Eye (tissue), 1 donor: ENCODE measurements at places on chromosomes 1 and 21.
A peak's percentile ranks its signal among the peaks of the same experiment; 100 is the strongest.

- DNase-seq: no peak
These were observed 6.2 kb upstream of the ASPM start for GRCh38 chr1:197152662-197153061.

GRCh38 chr1:191608367-191608766 is 549.9 kb upstream of the RGS18 start:
- DNase-seq: no peak

- DNase-seq: no peak
These were observed 31.5 kb downstream of the JAK1 start for GRCh38 chr1:64934878-64935275.

- DNase-seq: peak; percentile 73
These were observed 29.1 kb upstream of the IGSF5 start for GRCh38 chr21:39715804-39716397.

DNA sequence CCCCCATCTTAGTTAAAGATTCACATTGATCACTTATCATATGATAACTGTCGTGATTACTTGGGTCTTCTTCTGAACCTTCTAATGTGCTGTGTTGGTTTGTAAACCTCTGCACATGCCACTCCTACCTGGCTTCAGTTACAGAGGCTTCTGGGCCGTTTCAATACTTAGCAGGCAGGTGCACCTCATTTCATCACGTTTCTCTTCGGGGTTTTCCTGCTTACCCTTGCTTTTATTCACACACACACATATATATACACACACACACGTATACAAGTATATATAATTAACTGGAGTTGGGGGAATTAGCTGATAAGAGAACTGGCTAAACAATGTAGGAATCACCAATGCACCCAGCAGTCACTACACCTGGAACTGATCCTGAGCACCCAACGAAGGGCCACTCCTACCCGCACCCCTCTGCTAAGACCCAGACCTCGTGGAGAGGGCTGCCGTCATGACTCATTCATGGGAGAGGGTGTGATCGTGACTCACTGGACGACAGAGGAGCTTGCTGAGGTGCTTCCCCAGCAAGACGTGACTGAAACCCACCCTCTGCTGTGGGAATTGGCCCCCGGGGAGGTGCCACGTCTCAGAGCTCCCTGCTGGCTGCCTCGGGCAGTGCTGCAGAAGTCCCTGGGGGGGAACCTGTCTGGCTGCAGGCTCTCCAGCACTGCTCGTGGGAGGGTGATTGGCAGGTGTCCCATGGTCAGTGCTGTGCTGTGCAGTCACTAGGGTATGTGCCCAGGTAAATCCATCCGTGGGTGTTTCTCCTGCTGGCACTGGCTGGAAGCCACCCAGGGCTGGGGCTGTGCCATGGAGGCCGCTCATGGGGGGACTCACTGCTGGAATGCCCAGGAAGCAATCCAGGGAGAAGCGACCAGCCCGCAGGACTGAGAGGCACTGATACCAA is 166.6 kb downstream of the DYRK1A start:
- DNase-seq: no peak

- DNase-seq: no peak
These were observed 36.4 kb downstream of the WNT9A start for GRCh38 chr1:227911376-227911775.

DNA sequence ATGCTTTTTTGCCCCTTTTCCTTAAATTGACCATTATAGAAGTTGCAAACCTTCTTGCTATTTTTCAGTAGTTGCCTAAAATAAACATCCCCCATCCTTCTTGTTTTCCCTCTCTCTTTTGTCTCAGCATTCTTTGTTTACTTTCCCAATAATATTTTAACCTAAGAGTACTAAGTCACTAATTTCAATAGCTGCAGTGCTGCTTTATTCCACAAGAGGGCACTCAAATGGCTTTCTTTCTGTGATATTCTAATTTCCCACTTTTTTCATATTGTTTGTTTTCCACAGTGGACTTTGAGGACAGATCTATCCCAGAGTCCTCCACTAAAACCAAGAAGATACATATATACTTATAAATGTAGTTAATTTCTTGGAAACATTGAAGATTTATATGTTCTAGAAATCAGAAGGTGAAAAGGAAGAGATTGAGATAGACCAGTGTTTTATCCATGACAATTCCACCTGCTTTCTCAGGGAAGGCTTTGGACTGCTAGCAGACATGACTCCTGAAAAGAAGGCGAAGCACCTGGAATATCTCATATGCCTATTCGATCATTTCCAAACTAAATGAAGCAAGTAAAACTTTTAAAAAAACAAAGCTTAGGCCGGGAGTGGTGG is 104.8 kb upstream of the GRIK1 start:
- peak; percentile 72 for DNase-seq

DNA sequence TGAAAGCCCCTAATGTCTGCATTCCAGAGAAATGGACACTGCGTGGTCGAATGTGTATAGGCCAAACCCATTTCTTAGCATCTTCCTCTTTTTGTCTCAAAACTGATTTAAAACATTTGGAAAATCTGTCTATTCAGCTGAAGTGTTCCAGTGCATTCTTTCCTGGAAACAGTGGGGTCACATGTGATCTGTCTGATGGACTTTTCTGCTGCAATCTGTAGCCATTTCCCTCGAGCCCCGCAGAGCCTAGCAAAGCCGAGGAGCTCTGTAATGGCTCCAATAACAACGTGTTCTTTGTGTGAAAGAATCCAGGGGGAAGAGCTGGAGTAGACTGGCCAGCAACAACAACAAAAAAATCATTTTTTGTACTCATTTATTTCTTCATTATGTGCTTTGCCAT is 329.3 kb downstream of the BARHL2 start:
- peak; percentile 63 for DNase-seq

- DNase-seq: peak; percentile 94
These were observed 298.6 kb downstream of the PTPRC start for GRCh38 chr1:198937231-198938031.

- DNase-seq: no peak
These were observed 103.1 kb upstream of the SLC2A1 start for GRCh38 chr1:43061757-43062156.

DNA sequence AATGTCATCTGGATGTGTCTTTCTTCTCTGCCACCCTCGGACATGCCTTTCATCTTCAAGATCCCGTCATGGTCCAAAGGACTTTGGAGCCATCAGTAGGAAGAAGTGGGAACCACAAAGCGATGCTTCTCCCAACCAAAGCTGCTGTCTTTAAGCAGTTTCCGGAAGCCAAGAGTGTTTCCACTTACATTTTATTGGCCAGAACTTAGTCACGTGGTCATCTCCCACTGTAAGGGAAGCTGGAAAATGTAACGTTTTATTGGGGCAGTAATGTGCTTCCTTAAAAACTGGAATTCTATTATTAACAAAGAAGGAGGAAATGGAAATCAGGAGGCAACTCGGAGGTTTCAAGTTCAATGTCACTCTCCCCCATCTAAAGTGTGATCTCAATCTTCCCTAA is 170.8 kb downstream of the ATG4C start:
- no peak for DNase-seq

DNA sequence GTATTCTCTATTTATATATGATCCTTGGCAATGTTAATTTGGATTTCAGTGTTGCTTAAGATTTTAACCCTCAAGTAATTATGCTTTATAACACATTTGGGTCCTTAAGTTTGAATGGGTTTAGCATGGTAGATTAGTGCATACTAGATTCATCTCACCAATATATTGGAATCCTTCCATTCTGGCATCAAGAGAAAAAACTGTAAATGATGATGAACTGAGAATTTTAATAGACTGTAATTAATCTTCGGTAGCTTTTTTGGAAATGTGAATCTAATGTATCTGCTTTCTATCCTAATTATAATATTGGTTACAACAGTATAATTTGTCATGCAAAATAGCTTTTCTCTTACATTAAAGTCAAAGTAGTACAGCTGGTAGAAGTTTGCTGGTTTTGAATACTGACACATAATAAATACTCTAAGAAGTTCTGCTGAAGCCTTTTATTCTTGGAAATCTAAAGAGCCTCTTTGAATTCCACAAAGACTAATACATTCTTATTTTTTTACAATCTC is 279.8 kb downstream of the AMY1C start:
- DNase-seq: no peak

- DNase-seq: no peak
These were observed 2.1 kb upstream of the KLHDC9 start for GRCh38 chr1:161096015-161096414.

DNA sequence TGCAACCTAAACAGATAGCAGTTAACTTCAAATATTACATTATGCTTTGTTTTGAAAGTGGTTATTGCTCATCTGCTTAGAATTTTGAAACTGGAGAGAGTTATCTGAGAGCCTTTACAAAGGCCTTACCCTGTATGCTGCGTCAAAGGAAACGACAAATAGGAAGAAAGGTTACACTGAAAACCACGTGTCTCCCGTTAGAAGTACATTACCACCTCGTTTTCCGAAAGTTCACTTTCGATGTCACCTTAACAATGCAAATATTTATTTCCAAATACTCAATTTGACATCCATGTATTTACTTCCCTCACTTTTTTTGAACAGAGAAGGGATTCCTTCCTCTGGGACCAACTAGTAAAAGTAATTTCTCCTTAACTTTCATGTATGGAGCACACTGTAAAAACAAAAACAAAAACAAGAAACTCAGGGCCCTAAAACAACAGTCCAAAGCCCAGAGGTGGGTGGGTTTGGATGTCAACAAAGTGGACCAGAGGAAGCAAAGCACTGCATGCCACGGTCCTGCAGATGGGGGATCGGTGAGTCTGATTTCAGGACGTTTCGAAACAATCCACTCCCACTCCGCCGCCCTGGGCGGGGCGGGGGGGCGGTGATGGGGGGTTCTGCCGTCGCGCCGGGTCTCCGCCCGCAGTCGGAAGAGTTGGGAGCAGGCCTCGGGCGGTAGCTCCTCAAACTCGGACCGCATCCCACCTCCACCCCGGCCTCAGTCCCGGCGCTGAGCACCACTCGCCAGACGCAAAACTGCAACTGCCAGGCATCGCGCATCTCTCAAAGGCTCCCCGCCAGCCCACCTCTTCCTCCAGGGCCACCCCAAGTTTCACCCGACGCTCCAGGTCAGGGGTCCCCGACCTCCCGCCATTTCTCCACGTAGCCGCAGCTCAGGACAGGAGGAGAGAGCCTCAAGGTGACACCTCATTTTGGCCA is 841 bp downstream of the ADSS2 start:
- peak; percentile 71 for DNase-seq

DNA sequence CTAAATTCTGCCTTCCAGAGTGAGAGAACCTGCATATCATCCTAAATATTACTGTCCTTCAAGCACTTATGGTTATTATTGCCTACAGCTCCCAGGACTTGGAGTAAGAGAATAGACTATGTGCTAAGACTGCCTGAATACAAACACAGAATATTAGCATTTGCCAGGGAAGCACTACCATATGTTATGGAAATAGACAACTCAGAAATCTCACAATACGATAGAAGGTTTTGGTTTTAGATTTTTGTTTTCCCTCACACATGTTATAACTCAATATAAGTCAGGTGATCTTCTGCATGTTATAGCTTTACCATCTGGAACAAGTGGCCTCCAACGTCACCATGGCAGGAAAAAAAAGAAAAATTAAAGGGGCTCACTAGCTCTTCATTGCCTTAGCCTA is 413.9 kb downstream of the LRRIQ3 start:
- DNase-seq: no peak

DNA sequence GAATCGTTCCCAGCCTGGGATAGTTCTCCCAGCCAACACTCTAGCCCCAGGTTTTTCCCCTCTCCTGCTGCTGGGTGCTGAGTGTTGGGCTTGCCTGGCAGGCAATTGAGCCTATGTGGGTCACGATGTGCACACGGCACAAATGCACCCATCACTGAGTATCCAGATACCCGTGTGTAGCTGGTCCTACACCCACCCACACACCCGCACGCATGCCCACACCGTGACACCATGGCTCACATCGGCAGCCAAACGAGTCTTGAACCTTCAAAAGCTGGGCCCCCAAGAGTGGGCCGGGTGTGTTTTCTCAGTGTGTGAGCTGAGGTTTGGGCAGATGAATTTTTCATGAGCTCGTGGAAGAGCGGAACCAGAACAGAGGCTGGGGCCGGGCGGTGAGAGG is 188.5 kb downstream of the GRIK3 start:
- no peak for DNase-seq

DNA sequence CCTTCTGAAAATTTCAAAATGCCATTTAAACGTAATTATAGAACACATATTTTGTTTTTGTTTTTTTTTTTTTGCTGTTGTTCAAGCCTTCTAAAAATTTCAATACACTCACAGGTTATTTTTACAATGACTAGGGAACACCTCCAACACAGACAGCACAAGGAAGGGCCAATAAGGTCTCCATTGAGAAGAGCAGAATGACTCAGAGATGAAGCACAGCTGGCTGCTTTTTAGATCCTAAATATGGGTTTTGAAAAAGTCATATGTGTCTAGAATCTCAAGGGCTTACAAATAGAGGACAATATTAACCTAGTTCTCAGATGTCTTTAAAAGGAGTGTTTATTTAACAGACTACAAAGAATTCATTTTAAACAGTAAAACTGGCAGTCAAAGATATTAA is 104.6 kb downstream of the NEGR1 start:
- DNase-seq: no peak

GRCh38 chr21:27704567-27705166 is 737.8 kb upstream of the ADAMTS5 start:
- no peak for DNase-seq

DNA sequence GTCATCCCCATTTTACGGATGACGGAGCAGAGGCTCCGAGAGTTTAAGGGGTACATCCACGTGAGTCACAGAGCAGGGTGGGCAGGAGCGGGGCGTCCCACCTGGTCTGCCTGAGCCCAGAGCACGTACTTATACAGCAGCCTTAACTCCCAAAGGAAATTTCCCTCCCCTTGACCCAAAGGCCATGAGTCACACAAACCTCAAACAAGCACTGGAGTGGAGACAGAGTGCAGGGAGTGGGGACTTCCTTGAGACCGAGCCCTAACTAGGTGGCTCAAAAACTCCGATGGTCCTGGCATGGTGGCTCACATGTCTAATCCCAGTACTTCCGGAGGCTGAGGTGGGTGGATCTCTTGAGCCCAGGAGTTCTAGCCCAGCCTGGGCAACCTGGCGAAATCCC is 141.6 kb upstream of the KLHDC7A start:
- no peak for DNase-seq

GRCh38 chr1:241079047-241079446 is 278.0 kb downstream of the RGS7 start:
- peak; percentile 49 for DNase-seq

DNA sequence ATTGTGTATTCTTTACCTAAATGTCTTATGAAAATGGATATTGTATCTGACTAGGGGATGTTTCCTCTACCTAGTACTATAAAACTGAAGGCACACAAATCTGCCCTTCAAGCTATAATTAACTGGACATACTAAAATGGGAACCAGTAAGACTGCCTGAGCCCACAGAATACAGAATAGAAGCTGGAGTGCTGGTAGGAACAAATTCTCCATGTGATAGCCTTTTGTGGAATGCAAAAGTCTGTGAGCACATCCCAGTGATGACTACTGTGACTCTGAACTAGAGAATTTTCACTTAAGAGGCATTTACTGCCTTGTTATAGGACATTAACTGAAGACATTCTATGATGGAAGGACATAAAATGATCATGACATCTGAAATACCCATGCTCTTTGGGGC is 30.3 kb downstream of the KIFAP3 start:
- DNase-seq: no peak

GRCh38 chr1:190320952-190321351 is 156.7 kb downstream of the BRINP3 start:
- peak; percentile 52 for DNase-seq

- no peak for DNase-seq
These were observed 21.6 kb upstream of the GPR137B start for GRCh38 chr1:236120721-236121153.

- DNase-seq: no peak
These were observed 892.6 kb downstream of the KCNT2 start for GRCh38 chr1:195715652-195716051.
